ENCODE measurements at places on chromosomes 2 and 18.

- DNase-seq: peak; percentile 55
These were observed 5.7 kb upstream of the TET3 start for GRCh38 chr2:73979021-73979420.

DNA sequence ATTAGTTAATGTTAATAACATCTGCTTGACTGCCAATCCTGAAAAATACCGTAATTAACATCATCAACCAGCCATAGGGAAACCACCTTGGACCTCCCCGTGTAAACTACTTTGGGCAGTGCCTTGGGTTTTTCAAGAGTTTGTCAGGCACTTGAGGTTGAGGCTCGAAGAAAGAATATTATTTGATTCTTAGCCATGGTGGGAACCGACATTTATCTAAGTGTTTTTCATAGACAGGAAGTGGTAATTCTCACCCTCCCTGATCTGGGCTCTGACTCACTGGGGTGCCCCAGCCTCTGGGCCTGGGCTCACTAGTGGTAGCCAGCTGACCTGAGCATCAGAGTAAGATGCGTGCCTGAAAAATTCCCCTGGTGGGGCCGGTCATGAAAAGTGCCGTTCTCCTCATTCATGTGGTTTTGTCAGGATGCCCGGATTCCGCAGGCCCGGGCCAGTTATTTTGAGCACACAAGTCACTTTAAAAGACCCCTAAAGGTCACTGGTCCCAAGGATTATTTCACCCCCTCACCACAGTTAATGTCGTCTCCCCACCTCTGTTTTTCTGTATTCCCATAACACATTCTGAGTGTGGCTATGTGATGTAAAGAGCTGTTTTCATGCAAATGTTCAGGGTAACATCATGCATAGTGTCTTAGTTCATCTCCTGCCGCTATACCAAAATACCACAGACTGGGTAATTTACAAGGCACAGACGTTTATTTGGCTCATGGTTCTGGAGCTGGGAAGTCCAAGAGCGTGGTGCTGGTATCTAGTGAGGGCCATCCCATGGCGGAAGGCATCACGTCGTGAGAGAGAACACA lies 21.6 kb upstream of the SPATA3 start:
- DNase-seq: peak; percentile 77

- no peak for DNase-seq
These were observed 12.1 kb downstream of the UPP2 start for GRCh38 chr2:158113741-158114295.

GRCh38 chr2:74816540-74817303 lies 17.2 kb upstream of the HK2 start:
- no peak for DNase-seq

DNA sequence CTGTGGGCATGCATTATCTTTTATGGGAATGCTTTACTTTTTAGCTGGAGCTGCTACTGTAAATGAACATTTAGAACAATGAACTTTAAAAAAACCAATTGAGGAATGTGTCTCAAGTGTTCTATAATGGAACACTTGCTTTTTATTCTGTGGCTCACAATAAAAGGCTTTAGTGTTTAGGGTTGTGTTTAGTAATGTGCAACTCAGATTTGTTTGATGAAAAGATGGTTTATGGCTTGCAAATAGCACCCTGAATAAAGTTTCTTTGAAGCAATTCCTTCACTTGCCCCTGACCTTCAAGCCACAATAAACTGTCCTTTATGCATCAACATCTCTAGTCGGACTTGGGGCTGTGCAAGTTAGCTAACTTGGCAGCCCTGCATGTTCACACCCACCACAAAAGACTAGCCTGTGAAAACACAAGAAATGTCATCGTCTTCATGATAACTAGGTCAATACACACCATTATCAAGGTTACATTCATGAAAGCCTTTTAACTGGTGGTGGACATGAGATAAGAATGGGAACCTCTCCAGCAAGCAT lies 98.7 kb downstream of the MYO1B start:
- no peak for DNase-seq

GRCh38 chr2:121089166-121089510 lies 195.9 kb downstream of the TFCP2L1 start:
- no peak for DNase-seq

- DNase-seq: peak; percentile 89
These were observed at the start of gene DNAH6 for GRCh38 chr2:84516234-84516986. DNAH6 (plus strand) TSS chr2:84516498; CDS start chr2:84517827, 1,329 bp downstream.

DNA sequence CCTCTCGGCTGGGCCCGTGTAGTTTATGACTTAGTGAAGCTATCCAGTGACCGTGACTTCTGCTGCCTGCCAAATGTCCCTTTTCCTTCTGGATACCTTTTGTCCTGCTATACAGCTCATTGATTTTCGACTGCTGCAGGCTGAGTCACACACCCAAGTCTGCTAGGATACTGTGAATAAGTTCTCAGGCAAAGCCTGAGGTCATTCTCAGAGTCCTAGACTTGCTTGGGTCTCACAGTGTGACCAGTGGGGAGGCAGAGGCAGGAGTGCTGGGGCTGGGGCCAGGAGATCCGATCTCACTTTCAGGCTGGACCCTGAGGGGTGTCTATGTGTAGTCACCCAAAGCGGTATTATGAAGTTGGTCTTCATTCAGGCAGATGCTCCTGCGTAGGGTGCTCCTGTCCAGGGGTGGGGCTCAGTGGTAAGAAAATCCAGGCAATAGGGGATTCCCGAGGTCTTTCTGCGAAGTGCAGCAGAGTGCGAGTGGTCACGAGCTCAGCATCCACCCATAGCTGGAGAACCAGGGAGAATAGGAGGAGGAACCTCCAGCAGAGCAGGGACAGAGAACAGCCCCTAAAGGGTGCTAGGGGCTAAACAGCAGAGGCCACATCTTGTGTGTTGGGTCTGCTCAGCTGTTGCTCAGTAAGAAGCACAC lies 268.6 kb upstream of the NCKAP5 start:
- no peak for DNase-seq

DNA sequence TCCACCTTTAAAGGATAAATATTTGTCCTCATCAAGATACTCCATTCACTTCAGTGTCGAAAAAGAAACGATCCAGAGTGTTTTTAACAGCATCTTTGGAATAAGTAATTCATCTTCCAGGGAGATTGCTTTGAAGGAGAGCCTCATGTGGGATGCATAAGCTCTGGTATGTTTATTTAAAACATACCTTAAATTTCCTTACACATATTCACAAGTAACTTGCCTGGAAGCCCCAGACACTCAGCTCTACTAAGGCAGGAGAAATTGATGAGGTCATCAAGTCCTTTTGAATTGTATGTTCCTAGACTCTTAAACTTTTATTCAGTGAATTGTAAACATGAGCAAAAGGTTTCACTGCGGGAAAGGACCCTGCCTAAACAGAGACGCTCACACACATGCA lies 103.0 kb downstream of the CDK15 start:
- no peak for DNase-seq

- DNase-seq: peak; percentile 93
These were observed 44.7 kb downstream of the MRPS5 start for GRCh38 chr2:95076705-95077529.

DNA sequence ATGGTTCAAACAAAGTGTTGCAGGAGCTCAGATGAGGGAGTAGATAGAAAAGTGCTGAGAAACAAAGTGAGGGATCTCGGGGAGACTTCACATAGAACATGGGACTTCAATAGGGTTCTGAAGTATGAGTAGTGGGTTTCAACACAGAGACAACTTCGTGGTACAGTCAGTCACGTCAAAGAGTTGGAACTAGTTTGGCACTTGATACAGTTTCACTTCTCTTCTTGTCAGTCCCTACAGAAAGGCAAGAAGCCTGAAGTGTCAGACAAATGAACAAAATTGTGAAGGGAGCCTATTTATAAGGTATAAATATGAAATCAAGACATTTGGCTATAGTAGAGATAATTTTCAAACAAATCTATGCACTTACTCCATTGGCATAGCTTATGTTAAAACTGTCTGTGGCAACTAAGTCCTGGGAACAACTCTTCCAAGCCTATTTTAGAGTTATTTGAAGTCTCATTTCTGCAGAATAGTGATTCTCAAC lies 338.0 kb downstream of the TDRD15 start:
- DNase-seq: no peak

GRCh38 chr2:229170916-229171315 lies 100.2 kb downstream of the PID1 start:
- no peak for DNase-seq

DNA sequence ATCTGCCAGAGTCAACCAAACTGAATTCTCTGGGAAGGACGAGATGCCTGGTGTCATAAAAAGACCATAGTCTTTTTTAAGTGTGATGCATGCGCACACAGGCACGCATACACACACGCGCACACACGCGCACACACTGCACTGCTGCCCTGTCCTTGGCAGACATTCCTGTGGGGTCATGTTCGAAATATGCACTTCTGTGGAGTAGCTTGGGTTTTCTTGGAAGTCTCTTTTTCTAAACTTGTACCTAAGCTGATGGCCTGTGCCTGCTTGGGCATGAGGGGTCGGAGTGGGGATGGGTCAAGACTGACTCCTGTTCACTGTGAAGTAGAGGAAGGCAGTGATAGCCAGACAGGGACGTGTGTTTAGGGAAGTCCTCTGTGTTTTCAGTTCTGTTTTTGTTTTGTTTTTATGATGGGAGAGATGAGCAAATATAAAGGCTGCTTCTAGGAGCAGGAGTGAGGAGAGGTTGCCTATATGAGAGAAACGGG lies 4.0 kb upstream of the RMC1 start:
- DNase-seq: no peak

- DNase-seq: no peak
These were observed 54.2 kb downstream of the TSN start for GRCh38 chr2:121809607-121810006.

Measured in activated CD4-positive, alpha-beta memory T cell treated with anti-CD3 and anti-CD28 coated beads, Interleukin-2, amount 10 ng/mL, durations not matched to agents 7 days and 5 days (primary cell).